Pulmonary artery endothelial cell (primary cell): ENCODE measurements at places on chromosomes 2 and 18. TPM values are rescaled to one million over a fixed set of nuclear protein-coding genes. Genes with fewer than 3 reads are reported as not detected.

The PRKAG3 gene
- total RNA-seq: not detected in 2 replicates

The DOK6 gene
- under 0.01 TPM in 1 of 2 replicates, not detected in the other for total RNA-seq

The STPG4 gene
- 0.11 TPM in 1 of 2 replicates, not detected in the other for total RNA-seq

The ASXL3 gene
- 0.07 and 0.18 TPM in 2 replicates for total RNA-seq

The INHA gene
- total RNA-seq: not detected in 2 replicates

The NYAP2 gene
- not detected in 2 replicates for total RNA-seq

The SP9 gene
- not detected in 2 replicates for total RNA-seq

The OTX1 gene
- total RNA-seq: 0.11 and 0.33 TPM in 2 replicates

The MC5R gene
- total RNA-seq: not detected in 2 replicates

The CAPG gene
- 73.1 and 75.6 TPM in 2 replicates for total RNA-seq

The SLC4A3 gene
- total RNA-seq: 0.07 and 0.13 TPM in 2 replicates

The ARHGEF33 gene
- 0.07 and 0.11 TPM in 2 replicates for total RNA-seq

The MAB21L4 gene
- not detected in 2 replicates for total RNA-seq

The SPP2 gene
- total RNA-seq: not detected in 2 replicates

The EMILIN1 gene
- 13.8 and 21.6 TPM in 2 replicates for total RNA-seq
